ENCODE measurements at places on chromosomes 7 and 10. TPM values are rescaled to one million over a fixed set of nuclear protein-coding genes. Genes with fewer than 3 reads are reported as not detected.

PIP gene
- total RNA-seq = not detected

- DNase-seq = no peak
Measured at GRCh38 chr10:93703066-93703465, 674 bp upstream of the FRA10AC1 start.

- no peak for DNase-seq
Measured at GRCh38 chr10:115744089-115744488, 528.9 kb downstream of the GFRA1 start.

GRCh38 chr10:33684211-33684611 is 349.7 kb upstream of the NRP1 start:
- DNase-seq = no peak

DNA sequence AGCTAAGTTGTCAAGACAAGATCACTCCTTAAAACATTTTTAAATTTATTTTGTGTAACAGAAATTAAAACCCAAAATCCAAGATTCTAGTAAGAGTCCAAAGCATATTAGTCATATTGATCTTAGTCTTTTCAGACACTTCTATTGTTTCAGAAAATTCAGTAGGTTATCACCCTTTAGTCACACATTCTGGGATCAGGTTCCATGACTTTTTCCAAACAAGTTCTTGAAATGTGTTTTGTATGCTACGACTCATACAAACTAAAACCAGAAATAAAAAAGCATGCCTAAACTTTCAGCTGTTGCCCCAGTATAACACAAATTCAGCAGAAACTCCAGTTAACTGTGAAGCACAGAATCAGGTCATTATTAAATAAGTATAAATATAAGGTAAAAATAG is 10.7 kb downstream of the SEMA3D start:
- no peak for DNase-seq

RPEL1 gene
- 0.13 TPM for total RNA-seq

NRCAM gene
- total RNA-seq = 2.3 TPM

UNCX gene
- not detected for total RNA-seq

- no peak for DNase-seq
Measured at GRCh38 chr7:96691702-96692101, 17.9 kb downstream of the SEM1 start.

GRCh38 chr10:78891741-78892140 is 177.0 kb upstream of the ZMIZ1 start:
- no peak for DNase-seq

GRCh38 chr10:131925011-131925649 is 24.3 kb downstream of the PPP2R2D start:
- no peak for DNase-seq

GRCh38 chr7:4764402-4765007 is 10.9 kb upstream of the AP5Z1 start:
- no peak for DNase-seq

GRCh38 chr10:66931340-66931948 is 5.6 kb downstream of the LRRTM3 start:
- DNase-seq = no peak

DNA sequence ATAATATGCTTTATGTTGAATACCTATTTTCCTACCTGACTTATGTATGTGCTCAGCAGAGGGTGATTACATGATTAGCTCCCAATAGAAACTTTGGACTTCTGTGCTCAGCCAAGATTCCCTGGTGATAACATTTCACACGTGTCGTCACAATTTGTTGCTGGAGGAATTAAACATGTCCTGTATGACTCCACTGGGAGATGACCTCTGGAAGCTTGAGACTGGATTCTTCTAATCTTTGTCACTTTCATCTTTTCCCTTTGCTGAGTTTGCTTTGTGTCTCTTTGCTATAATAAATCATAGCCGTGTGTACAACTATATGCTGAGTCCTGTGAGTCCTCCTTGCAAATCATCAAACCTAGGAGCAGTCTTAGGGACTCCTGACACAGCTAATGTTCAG is 120.9 kb upstream of the LRRTM3 start:
- no peak for DNase-seq

GHRHR gene
- 5.9 TPM for total RNA-seq

GRCh38 chr7:23955145-23955544 is 245.1 kb downstream of the STK31 start:
- DNase-seq = no peak
